Spinal cord (tissue), 10 donors: ENCODE measurements at places on chromosomes 11 and 22. TPM values are rescaled to one million over a fixed set of nuclear protein-coding genes. Genes with fewer than 3 reads are reported as not detected.

ARCN1 gene
- polyA plus RNA-seq = 131 TPM

FGF4 gene
- polyA plus RNA-seq = not detected

DNA sequence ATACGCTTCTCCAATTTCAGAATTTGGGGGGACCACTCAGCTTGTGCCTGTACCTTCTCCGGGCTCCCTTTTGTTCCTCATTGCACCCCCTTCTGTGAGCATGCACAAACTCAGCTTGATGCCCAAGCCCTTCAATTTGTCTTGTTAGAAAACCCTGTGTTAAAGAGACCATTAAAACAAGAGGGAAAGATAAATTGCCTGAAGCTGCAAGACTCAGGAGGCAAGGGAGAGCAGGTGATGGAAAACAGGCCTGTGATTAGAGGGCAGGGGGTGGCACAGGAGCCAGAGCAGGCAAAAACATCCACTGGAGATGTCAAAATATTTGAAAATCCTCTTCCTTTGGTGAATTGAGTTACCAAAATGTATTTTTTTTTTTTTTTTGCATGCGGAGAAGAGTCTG lies 121.7 kb downstream of the MIAT start:
- no peak for DNase-seq

DNA sequence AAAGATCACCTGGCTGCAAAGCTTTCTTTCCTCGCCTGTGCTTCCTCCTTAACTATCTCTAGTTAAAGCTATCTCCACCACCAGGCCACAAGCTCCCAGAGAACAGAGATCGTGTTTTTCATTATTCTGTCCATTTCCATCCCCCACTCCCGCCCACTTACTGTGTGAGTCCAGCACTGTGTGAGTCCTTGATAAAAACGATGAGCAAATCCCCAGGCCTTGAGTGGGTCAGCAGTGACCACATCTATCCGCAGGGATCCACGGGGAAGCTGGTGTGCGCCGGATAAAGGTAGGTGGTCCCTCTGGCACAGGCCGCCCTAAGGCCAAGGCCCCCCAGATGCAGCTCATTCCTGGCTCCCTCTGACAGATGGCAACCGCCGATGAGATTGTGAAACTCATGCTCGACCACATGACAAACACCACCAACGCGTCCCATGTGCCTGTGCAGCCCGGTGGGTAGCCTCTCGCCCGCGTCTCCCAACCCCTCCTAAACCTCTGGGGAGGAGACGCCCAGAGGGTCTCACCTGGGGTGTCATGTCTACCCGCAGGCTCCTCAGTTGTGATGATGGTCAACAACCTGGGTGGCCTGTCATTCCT lies 9.3 kb downstream of the TKFC start:
- DNase-seq = no peak

DNA sequence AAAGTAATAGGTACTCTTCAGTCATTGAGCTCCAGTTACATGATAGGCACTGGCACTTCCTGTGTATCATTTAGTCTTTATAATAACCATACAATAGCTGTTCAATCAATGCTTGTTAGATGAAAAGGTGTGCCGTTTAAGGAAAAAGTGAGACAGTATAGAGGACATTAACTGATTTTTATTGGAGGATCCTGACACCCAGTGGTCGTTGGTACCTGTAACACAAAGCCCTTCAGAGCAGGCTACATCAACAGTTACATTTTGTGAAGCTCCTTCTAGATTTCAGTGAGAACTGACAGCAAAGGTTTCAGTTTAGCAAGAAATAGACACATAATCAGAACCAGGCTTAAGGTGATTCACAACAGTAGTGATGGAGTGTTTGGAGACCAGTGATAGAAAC lies 44.2 kb downstream of the CCDC81 start:
- DNase-seq = no peak

GRCh38 chr11:117633976-117634755 lies 162.8 kb downstream of the DSCAML1 start:
- DNase-seq = no peak

- DNase-seq = no peak
These were observed 6.9 kb upstream of the LRRC32 start for GRCh38 chr11:76677458-76677765.

- no peak for DNase-seq
These were observed 17.6 kb downstream of the DGAT2 start for GRCh38 chr11:75786101-75786736.

DNA sequence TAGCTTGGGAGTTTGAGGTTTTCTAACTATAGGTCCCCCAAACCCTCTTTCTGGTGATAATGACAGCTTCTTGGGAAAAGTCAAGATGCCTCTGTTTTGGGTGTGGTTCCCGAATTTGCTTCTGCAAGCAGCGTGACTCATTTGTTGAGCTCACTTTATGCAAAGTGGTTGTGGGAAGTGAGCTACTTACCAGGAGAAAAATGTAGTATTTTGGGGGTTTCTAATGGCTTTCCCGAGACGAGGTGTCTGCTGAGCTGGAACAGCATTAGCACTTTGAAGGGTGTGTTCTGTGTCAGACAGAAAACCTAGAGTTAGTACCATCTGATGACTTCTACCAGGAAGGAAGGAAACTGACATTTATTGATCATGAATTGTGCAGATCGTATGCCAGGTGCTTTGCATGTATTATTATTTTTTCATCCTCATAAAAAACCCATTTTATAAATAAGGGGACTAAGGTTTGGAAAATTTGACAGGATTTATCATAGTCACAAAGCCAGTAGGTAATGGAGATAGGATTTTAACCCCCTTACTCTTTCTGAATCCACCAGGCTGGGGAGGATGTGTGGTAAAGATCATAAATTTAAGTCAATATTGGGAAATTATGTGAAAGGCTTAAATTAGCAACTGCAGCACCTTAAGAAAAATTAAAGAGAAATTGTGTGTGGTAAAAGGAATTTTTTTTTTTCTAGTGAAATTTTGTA lies 108.8 kb upstream of the CD44 start:
- no peak for DNase-seq

GRCh38 chr11:131303611-131304119 lies 66.8 kb upstream of the NTM start:
- DNase-seq = no peak
